ENCODE measurements at places on chromosomes 16 and 17. TPM values are rescaled to one million over a fixed set of nuclear protein-coding genes. Genes with fewer than 3 reads are reported as not detected.

DNA sequence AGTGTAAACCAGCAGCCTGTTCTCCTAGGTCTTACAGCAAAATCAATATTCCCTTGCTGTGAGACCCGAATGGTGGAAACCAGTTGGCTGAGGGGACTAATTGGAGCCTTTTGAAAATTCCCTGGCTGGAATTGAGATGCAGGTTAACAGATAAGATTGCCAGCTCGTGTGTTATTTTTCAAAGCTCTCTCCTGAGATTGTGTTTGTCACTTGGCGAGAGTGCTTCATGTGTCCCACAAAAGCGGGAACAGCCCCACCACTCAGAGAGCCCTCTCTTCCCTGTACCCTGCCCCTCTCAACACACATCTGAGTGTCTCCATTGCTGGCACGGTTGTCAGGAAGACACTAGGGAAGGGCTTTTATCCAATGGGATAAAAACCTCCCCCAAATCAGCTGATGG lies 356.1 kb downstream of the CPPED1 start:
- no peak for DNase-seq

- DNase-seq: no peak
These were observed 72.4 kb downstream of the WIPI1 start for GRCh38 chr17:68384941-68385340.

Gene NLGN2
- 9.4 TPM for polyA plus RNA-seq

Gene CLEC3A
- not detected for polyA plus RNA-seq

Gene BOLA2
- polyA plus RNA-seq: 28.5 TPM

Data from foreskin keratinocyte (primary cell).